NCI-H1436 treated with DMSO at 0.1 percent for 48 hours (cell line): ENCODE measurements at places on chromosomes 12 and 14.

GRCh38 chr12:80317899-80318298, 126.1 kb upstream of the PTPRQ start:
- DNase-seq = no peak

DNA sequence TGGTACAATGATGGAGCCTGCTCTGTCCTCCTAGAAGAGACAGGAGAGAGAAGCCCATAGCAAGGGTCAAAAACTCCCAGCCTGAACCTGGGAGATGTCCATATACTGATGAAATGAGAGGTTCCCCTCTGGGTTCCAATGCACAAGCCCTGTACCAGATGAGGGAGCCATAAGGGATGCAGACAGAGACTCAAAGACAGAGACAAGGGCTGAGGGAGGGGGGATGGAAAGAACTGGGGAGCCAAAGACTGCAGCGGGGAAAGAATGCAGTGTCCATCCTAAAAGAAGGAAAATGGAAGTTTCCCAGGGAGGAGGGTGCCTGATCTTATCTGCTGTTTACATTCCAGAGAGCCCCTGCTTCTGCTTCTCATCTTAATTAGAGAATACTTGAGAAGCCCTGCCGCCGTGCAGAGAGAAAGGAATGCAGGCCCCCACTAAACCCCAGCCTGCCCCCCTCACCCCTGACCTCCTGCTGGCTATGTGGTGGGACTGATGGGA, 27.7 kb downstream of the KRT18 start:
- DNase-seq = no peak

DNA sequence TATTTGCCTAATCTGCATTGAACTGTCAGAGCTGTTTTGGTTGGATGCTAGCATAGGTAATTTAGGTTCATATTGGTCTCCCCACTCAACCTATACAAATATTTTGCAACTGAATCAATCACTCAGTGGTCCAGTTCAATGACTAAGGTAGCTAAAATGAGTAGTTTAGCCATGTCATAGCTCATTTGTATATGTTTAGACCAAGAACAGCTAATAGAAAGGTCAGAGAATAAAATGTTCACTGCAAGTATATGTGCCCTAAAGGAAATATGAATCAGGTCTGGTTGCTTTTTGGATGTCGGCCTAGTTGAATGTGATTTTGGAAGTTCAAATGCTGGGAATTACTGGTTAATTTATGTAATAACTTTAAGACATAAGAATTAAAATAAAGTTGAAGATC, 883.9 kb downstream of the LRFN5 start:
- no peak for DNase-seq

DNA sequence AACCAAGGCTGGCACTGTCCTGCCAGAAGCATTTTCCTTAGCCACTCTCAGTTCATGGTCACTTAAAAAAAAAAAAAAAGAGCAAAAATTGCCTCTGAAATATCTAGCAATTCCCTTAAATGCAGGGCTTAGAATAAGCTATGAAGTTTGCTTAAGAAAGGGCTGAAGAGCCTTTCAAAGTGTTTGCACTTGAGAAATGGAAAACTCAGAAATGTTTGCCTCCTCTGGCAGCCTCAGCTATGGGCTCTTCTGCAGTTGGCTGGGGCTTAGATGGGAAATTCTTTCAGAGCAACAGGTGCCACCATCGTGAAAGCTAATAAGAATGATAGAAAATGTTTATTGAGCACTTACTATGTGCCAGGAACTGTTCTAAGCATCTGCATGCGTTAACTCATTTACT, 48.5 kb upstream of the TSPAN11 start:
- no peak for DNase-seq

DNA sequence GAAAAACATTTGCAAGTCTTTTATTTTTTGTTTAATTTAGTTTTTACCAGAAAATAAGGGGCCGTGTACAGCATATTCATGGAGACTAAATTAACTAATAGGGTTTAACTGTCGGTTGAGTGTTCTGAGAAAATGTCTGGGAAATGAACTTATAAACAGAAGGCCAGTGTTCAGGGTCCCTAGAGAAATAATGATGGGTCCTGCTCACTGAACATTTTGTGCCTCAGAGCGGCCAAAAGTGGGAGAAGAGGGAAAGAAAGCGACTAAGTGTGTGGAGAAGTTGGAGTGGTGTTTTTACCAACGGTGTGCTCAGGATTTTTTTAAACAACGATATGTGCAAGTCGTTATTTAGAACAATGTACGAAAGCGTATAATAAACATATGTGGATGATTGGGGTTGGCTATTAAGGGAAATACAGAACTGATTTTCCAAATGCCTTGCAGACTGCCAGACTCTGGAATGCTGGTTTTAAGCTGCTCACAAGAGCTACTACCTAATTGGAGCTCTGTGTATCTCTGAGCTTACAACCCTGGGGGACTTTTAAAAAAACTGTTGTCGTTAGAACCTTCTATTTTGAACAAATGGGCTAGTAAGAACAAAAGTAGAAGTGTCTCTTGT, 166.7 kb downstream of the SLC38A4 start:
- no peak for DNase-seq

- DNase-seq = no peak
Measured at GRCh38 chr14:37088356-37089215, 83.8 kb downstream of the SLC25A21 start.

DNA sequence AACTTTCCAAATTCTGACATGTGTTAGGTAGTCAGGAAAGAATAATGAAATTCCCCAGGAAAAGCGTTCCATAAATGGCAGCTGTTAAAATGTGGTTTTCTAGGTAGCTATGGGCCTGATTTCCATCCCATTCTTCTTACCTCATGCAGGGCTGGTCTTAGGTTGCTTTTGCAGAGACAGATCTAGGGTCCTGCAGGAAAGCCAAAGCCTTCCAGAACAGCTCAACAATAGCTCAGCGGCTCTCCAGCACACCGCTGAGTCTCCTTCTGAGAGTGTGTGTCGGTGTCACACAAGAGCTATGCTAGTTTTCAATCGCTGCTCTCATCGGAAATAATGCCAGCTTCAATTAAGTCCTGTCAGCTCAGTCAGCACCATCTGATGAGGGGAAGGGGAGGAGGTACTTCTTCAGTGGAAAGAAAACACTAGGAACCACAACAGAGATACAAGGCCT, 106.7 kb downstream of the TMEM30B start:
- no peak for DNase-seq

DNA sequence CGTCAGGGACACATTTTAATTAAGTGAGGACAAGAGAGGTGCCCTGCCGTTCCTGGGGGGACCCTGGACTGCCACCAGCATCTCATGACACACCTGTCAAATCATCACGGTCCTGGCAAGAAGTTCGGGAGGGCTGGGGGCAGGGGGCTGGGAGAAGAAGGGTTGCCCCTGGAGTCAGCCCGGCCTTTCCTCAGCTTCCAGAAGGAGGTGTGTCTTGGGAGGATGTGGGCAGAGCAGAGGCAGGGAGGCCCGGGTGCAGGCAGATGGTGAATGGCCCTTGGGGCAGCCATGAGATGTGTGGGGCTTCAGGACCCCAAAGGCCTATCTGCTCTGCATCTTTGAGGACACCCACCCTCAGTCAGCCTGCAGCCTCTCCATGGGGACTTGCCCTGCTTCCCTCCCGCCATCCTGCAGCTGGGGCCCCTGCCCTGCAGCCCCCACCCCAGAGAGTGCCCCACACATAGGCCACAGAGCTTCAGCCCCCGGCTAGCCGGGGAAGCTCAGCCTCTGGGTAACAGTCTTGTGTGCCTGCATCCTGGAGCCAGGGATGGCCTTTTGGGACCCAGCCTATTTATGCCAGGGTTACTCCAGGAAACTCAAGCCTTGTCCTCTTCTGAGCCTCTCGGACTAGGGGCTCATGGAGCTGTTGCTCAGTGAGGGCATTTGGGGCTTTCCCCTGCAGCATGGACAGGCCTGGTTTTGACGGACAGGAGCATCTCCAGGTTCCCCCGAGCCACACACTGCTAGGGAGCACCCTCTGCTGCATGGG, 178.5 kb downstream of the KIF26A start:
- DNase-seq = no peak

GRCh38 chr12:5200278-5201087, 156.8 kb downstream of the KCNA5 start:
- DNase-seq = no peak

DNA sequence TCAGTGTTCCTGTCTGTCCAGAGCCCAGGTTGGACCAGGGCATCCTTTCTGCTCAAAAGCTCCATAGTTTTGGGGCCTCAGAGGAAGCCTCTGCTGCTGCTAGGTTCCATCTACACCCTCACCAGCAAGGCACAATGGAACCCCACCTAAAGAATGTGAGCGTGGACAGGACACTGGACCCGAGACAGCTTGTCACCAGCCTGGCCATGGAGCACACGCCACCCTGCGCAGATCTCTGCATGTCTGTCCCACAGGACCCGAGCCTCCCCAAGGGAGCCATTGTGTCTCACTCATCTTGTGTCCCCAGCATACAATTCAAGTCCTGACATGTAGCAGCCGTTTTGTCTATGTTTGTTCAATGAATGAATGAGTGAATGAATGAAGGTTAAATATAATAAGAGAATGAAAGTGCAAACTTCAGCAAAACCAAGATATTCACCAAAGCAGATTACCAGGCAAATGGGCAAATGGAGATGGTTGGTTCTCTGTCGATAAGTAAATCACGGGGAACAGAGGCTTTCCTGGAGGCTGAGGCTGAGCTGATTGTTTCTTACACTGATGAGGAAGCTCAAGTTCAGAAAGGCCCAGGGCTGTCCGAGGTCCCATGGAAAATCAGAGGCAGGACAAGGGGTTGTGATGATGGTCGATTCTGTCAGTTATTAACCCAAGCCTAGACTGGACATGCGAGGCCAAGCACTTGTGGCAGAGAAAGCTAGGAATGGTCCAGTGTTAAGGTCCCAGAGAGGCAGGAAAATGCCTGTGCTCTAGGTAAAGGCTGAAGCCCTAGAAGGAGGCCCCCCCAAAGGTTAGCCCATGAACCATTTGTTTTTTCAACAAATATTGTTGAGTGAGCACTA, 27.0 kb downstream of the SERPINA3 start:
- no peak for DNase-seq

- no peak for DNase-seq
Measured at GRCh38 chr12:50615907-50616296, 111.1 kb downstream of the DIP2B start.

DNA sequence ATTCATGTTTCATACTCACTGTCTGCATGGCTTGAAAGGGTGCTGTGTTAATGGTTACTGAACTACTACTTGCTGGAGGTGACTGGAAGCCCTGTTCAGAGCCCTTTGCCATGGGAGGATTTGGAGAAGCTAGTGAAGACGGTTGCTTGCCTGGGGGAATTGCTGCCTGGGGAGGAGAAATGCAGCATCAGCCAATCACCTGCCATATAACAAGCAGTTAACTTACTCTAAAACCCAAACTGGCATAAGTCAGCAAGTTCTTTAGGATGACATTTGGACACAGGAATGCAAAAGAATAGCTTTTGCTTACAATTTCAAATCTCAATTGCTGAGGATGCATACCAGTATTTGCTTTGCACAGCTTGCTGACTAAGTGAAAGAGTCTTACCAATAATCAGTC, 23.4 kb upstream of the IPO8 start:
- no peak for DNase-seq

- no peak for DNase-seq
Measured at GRCh38 chr12:118874698-118875548, 106.4 kb upstream of the SRRM4 start.

GRCh38 chr14:49992901-49993339, 100.0 kb downstream of the ARF6 start:
- DNase-seq = no peak

DNA sequence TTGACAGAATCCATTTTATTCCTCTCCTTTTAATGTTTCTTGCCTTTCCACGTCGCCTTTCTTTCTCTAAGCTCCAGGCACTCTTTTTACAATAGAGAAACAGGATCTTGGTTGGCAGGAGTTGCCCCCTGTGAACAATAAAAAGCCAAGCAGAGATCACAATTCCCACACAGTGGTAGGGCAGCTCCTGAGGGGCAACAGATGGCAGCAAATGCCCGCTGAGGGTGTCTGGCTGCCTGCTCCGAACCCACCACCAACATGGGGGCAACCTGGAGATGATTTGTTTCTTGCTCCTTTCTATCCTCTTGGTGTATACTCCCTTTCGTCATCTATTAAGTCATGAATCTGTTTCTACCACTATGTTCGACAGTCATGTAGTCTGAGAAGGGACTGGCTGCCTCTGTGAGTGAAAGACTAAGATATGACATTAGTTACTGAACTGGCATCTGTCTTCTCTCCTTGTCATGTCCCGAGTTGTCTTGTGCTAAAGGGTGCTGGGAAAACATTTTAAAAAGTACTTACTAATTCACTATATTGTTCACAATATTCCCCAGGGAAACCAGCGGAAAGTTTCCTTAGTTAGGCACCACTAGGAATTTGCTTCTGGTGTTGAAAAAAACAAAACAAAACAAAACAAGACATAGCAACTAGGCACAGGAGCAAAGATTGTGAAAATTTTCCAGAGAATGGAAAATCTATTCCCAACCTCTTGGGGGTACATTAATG, 170.1 kb downstream of the STXBP6 start:
- no peak for DNase-seq

GRCh38 chr14:105841022-105842009, 314.9 kb downstream of the TMEM121 start:
- no peak for DNase-seq

DNA sequence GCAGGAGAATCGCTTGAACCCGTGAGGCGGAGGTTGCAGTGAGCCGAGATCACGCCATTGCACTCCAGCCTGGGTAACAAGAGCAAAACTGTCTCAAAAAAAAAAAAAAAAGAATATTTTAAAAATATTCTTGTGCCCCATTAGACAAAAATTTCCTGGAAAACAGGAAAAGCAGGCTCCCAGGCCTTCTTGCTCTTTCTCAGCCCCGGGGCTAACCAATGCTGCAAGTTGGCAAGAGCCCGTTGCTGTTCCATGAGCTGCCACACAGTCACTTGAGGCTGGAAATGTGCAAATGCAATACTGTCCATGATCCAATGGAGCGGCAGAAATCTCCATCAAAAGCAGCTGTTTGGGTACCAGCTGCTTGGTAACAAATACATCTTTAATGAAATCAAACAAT, 994.7 kb downstream of the VRK1 start:
- no peak for DNase-seq

- no peak for DNase-seq
Measured at GRCh38 chr12:31728289-31728916, 418 bp downstream of the AMN1 start.

DNA sequence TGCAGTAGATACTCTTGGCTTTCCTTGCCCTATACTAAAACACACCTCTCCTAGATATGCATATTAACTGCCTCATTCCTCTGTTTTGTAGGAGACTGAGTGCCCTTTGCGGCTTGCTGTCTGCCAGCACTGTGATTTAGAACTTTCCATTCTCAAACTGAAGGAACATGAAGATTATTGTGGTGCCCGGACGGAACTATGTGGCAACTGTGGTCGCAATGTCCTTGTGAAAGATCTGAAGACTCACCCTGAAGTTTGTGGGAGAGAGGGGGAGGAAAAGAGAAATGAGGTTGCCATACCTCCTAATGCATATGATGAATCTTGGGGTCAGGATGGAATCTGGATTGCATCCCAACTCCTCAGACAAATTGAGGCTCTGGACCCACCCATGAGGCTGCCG, 15.4 kb downstream of the TRAFD1 start:
- no peak for DNase-seq

- DNase-seq = no peak
Measured at GRCh38 chr14:70045310-70045709, 143.4 kb downstream of the SLC8A3 start.
